Stimulated activated CD4-positive, alpha-beta T cell treated with anti-CD3 and anti-CD28 coated beads, Interleukin-1b, Interleukin-23, amount 100 ng/mL, for 48 hours (primary cell): ENCODE measurements at places on chromosomes 2 and 18.

- DNase-seq = no peak
These were observed 31.5 kb upstream of the TSPYL6 start for GRCh38 chr2:54287532-54287931.

DNA sequence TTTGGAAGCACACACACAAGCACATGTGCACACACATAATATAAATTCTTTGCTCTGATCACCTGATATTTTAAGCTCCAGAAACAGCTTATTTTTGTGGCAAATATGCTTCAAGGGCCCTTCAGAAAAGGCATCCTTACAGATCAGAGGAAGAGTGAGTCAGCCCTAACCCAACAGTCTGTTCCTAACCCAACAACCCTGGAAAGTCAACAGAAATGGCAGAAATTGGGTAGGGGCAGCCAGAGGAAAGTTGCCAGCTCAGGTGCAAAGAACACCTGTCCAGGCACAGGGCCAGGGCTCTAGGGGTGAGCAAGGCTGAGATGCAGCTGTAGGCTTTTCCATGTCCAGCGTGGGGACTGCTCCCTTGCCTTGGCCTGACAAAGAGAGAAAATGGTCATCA, 6.4 kb upstream of the NCKAP5 start:
- no peak for DNase-seq

- no peak for DNase-seq
These were observed 199.5 kb downstream of the TWIST2 start for GRCh38 chr2:239047420-239047819.

DNA sequence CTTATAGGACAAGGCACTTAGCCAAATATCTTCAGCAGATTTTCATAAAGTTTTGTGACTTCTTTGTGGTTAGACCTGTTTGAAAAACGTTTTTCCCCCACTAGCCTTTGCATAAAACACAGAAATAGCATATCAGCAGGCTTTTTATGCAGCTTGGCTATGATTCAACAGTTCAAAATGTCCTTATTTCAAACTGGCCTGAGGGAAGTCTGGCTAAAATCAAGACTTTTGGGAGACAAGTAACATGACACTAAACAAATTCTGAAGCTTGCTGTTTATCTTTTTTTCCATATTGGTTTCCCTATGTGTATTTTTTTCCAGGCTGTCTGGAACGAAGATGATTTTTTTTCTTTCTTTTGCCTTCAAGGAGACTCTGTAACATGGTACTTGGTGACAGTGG, 95.1 kb upstream of the L3MBTL4 start:
- no peak for DNase-seq

DNA sequence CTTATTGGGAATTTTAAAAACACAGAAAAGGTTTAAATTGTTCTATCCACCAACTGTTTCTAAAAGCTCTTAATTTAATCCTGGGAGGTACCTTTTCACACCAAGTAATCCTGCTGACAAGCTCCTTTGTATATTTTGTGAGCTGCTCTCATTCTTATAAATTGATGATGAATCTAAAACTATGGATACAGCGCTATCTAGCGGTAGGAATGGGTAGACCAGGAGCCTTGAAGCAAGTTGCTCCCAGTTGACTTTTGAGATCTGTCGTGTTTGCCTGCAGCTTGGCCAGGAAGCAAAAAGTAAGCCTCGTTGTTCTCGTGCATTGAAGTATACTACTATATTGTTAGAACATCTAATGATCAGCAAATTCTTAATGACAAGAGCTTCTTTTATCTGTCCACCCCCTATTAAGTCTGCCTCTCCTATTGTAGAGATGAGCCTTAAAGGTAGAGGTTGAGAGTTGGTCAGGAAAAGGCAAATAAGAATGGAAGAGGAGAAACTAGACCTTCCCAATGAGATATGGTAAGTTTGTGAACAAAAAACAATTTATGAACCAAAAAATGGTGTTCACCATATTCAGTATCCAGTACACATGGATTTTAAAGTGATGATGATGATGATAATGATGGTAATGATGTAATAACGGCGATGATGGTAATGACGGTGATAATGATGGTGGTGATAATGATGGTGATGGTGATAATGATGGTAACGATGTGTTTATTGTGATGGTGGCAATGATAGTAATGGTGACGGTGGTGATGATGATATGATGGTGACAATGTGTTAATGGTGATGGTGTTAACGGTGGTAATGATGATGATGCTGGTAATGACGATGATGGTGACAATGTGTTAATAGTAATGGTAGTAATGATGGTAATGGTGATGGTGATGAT, 212.1 kb upstream of the NCKAP5 start:
- DNase-seq = peak; percentile 6

- no peak for DNase-seq
These were observed 12.3 kb upstream of the ATP9B start for GRCh38 chr18:79056827-79057367.

GRCh38 chr2:8039732-8040131, 642.1 kb upstream of the ID2 start:
- DNase-seq = no peak

DNA sequence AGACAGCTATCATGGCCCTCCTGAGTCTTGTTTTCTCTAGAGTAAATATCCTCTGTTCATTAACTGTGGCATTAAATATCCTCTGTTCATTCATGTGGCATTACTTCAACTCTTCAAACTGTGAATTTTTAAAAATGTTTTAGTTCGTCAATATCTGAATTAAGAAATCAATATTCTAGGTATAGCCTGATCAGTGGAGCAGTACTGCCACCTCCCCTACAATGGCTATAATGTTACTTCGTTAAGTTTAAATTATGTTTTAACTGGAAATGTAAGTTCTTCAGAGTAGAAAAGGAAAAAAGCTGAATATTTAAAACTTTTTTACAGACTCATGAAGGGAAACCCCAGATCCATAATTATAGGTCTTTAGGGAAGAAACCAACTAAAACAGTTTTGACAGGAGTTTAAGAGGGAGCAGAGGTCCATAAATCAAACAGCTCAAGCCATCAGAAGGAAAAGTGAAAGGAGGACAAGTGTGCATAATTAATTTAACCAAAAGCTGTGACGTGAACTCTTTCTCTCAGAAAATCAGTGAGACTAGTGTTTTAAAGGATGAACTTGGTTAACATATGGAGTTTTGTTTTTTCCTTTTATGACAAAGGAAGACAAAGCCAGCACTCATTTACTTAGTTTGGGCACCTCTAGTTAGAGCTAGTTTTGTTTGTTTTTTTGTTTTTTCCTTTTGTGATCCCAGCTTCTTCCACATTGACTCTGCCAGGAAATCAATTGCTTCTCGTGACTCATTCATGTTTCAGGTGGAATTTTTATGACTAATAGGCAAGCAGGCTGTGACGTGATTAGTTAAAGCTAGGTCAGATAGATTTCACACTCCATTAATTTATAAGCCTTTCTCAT, 44.9 kb downstream of the RBBP8 start:
- DNase-seq = no peak

DNA sequence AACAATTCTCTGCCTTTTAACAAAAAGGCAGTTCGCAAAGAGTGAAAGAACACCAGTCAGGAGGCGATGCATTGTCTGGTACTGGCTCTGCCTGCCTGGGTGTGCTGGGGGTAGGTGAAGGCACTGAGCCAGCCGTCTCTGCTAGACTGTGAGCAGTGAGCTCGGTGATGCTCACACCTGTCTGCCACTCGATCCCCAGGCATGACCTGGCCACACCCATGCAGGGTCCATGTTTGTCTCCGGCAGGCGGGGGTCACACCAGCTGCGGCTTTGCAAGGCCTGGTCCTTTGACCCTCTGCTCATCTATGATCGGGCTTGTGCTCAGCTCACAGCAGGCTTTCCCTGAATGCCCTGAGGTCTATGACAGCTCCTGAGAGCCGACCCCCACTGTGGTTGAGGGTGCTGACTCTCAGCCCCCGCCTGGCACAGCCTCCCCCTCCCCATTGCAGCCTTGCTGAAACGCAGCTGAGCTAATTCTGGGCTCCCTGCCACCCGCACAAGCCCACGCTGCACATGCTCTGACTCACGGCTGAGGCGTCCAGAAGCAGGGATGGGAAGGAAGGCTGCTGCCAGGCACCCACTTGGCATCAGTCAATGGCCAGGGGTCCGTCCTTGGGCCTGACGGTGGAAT, 23.7 kb downstream of the CRACDL start:
- DNase-seq = no peak

GRCh38 chr18:67131498-67131897, 385.0 kb downstream of the DSEL start:
- DNase-seq = no peak
